ENCODE measurements at places on chromosomes 5 and 9.

GRCh38 chr5:141633871-141634561, 2.6 kb downstream of the HDAC3 start:
- no peak for DNase-seq

DNA sequence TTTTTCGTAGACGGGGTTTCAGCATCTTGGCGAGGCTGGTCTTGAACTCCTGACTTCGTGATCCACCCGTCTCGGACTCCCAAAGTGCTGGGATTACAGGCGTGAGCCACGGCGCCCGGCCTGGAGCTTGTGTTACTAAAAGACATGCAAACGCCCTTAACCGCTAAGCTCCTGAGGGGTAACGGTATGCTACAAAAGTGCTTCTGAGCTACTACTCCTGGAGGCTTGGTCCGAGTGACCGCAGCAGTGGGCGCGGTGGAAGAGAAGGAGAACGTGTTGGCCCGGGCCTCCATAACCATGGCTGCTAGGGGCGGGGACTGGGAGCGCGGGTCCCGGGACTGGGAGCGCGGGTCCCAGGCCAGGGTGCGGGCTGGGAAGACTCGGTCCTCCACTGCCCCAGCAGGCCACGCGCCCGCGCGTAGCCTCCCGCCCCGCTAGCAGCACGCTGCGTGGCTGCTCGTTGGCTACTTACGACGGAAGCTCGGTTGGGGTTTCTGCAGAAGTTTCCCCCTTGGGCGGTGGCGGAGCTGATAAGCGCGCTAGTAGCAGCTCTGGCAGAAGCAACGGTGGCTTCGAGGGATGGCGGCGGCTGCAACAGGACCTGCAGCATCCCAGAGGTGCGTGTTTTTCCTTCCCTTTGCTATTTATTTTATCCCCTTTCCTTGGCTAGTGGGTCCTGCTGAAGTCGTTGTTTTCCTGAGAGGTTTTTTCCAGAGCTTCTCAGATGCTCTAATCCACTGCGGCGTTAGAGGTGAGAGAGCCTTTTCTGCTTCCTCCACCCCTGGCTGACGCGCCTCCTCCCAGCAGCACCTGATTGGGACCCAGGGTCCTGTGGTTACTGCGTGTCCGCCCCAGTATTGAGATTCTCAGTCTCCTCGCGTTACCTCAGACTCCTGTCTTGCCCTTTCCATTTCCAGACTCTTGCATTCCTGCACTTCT, 69.2 kb upstream of the CCDC180 start:
- DNase-seq: peak; percentile 76

DNA sequence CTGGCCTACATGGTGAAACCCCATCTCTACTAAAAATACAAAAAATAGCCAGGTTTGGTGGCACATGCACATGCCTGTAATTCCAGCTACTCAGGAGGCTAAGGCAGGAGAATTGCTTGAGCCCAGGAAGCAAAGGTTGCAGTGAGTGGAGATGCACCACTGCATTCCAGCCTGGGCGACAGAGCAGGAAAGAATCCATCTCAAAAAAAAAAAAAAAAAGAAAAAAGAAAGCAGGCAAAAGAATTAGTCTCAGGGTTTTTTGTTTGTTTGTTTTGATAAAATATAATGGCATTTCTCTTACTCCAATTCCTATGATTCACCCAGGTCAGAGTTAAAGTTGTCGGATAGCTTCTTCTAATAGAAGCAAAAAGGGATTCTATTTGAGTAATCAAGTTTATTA, 67.0 kb upstream of the ATG10 start:
- no peak for DNase-seq

DNA sequence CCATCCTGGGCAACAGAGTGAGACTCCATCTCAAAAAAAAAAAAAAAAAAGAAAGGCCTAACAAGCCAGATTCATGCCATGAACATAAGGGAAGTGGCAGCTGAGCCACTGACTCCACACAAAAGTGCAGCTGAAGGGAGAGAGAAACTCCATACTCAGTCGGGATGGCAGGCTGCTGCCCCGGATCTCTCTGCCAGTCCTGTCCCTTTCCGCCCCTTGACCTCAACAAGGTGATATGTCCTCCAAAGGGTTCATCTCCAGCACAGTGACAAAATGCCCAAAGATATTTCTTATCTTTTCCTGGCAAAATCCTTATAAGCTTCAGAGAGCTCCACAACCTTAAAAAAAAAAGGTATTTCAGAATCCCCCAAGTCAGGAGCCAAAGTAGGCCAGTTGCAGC, 52.6 kb downstream of the ABCA1 start:
- DNase-seq: no peak

GRCh38 chr9:110183208-110184145, 24.5 kb downstream of the C9orf152 start:
- DNase-seq: no peak

GRCh38 chr9:118366228-118366627, 662.0 kb downstream of the TLR4 start:
- DNase-seq: no peak

GRCh38 chr5:99019812-99020697, 91.2 kb upstream of the CHD1 start:
- no peak for DNase-seq

- no peak for DNase-seq
Measured at GRCh38 chr9:116087246-116087645, 66.3 kb upstream of the PAPPA start.

DNA sequence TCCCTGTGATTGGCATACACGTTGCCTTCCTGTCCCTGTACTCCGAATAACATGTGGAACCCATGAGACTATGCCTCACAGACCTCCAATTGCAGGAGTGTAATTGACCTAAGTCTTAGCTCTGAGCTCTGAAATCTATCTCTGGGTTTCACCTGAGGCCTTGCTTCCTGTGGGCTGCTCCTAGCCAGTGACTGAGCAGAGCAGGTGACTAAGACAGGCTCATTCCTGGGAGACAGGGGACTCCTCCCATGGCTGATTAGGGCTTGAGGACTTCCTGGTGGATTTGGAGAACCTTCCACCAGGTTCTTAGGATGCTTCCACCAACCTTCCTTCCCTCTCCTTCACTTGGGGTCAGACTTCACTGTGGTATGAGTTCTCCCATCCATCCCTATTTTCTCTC, 22.3 kb upstream of the MIER3 start:
- DNase-seq: no peak

- no peak for DNase-seq
Measured at GRCh38 chr5:177367981-177368868, 10.5 kb downstream of the RGS14 start.

- DNase-seq: no peak
Measured at GRCh38 chr5:13975246-13975645, 30.8 kb upstream of the DNAH5 start.

DNA sequence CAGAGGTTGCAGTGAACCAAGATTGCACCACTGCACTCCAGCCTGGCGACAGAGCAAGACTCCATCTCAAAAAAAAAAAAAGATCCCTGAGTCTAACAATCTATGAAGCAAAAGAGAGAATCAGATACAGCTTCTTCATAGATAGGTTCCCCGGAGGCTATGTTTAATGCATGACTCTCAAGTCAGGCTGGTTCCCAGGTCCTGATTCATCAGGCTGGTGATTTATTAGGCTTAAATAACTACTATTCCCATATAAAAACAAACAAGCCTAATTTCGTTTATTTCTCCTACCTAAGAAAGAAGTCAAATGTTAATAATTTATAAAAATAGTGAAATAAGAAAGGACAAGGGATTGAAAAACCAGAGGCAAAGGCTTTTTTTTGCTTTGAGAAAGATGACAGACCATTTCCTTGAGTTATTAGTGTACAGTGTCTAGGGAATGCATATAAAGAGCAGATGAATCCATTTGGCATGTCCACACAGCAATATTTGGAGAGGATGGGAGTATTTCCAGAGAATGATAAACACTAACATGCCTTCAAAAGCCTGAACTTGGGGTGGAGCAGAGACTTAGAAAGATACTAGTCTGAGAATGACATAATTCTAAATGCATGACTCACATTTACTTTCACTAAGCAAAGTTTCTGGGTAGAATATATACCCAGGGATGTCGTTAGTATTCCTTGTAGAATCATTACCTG, 115.3 kb downstream of the NREP start:
- DNase-seq: no peak

GRCh38 chr9:85639675-85640186, 102.0 kb downstream of the AGTPBP1 start:
- no peak for DNase-seq

DNA sequence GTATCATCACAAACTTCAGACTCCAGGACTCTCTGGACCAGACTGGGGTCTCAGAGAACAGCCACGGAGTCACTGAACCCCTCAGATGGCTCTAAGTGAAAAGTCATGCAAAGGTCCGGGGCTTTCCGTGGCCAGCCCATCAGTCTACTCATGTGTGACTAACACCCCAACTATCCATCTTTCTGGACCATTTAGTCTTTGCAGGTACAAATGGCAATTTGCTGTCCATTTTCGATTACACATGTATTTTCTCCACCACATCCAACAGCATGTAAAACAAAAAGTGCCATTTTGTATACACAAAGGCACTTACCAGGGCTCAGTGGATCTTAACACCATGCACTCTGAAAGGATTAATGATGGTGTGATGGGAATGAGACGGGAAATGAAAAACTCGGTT, 387.7 kb downstream of the BNC2 start:
- no peak for DNase-seq

GRCh38 chr9:95306819-95307218, 10.7 kb downstream of the FANCC start:
- DNase-seq: no peak

DNA sequence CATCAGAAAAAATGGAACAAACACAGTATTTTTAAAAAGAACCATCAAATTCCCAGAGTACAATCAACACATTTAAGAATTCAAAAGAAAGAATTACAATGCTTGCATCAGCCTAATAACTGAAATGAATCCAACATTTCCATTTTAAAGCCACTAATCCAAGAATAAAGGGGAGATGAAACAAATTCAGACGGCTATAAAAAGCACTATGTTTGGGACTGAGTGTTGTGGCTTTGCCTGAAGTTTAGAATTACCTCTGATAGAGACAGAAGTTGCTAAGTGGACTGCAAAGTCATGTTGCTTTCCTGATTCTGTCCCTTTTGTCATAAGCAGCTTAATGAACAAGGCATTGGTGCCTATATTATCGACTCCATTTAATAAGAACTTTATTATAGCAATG, 135.4 kb upstream of the RGMB start:
- DNase-seq: no peak

DNA sequence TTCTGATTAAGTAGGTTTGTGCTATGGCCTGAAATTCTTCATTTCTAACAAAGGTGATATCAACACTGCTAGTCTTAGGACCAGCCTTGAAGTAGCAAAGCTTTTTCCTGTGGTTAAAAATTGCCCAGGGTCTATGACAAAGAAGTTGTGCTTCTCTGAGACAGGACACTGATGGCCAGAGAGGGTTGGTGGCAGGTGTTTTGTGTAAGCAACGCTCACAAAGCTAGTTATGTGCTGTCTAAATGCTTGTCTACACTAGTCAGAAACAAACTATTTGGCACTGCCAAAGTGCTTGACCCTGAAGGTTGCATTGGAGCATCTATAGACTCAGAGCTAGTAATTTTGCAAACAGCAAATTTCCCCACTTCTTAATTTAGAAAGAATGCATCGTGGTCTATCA, 44.1 kb upstream of the SELENOP start:
- no peak for DNase-seq

- DNase-seq: no peak
Measured at GRCh38 chr5:10454591-10455276, 13.1 kb downstream of the ROPN1L start.

DNA sequence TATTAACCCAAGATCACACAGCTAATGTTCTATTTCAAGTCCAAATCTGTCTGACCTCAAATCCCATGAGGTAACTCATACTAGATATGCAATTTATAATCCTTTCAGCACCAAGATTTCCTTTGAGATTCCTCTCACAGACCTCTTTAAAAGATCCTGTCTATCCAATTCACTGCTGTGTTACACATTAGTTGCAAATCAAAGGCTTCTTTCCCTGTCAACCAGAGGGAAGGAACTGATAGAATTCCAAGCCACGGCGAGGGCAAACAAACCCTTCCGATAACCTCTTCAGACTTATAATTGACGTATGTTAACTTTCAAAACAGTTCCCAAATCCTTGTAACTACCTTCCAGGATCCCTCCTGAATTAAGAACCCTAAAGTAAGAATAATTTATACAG, 168.9 kb downstream of the DRD1 start:
- DNase-seq: no peak

- DNase-seq: no peak
Measured at GRCh38 chr9:81855538-81855937, 72.7 kb upstream of the SPATA31D4 start.

- no peak for DNase-seq
Measured at GRCh38 chr5:142836048-142836447, 65.9 kb downstream of the ARHGAP26 start.

DNA sequence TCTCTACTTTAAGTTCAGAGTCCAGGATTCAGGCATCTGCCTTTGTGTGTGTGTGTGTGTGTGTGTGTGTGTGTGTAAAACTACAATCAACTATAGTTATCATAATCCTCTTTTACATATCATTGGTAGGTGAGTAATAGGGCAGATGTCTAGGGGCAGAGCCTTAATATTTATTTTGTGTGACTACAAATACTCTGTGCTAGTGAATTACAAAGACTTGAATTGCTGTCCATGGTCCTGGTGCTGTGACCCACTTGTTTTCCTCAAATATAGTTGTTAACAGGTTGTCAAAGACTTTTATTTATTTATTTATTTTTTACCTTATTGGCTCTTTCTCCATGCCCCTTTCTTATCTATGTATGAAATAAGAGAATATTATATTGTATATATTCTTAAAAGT, 196.8 kb downstream of the ANXA1 start:
- DNase-seq: no peak

DNA sequence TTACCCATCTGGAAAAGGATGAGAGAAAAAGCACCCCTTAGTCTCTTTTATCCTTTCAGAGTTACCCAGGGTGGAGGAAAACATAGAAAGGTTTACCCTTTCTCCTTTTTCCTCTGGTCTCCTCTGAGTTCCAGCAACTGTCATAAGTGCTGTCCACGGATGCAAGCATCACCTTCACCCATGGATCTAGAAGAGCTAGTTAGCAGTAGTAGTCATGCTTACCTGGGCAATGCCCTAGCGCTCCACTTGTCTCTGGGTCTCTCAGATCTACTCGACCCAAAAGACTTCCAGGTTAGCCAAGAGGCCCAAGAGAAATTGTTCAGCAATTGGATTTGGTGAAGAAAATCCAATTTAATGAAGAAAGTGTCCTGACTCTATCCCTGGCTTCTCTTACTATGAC, 656.2 kb upstream of the PTPRD start:
- DNase-seq: no peak

GRCh38 chr5:174773371-174773770, 49.0 kb downstream of the MSX2 start:
- DNase-seq: no peak

DNA sequence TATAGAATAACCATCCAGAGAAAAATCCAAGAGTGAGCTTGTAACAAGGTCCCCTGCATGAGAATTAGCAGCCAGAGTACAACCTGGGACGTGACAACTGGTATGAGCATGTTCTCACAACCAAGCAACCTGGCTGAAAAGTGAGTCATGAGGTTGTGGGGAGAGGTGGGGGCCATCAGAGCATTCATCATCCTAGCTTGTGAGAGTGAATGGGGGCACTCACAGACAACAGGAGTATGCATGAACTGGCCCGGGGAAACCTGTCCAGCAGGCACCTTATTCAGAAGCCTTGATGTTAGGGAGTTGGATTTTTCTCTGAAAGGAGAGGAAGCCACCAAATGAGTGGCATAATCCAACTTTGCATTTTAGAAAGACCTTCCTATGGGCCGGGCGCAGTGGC, 113.0 kb downstream of the FRMD3 start:
- no peak for DNase-seq
